HTR-8/SVneo (cell line): ENCODE measurements at places on chromosomes 6 and 20.

- peak; percentile 4 for DNase-seq
Measured at GRCh38 chr6:109093732-109094415, 772 bp downstream of the SESN1 start.

- no peak for DNase-seq
Measured at GRCh38 chr20:5748246-5748645, 2.0 kb upstream of the SHLD1 start.

DNA sequence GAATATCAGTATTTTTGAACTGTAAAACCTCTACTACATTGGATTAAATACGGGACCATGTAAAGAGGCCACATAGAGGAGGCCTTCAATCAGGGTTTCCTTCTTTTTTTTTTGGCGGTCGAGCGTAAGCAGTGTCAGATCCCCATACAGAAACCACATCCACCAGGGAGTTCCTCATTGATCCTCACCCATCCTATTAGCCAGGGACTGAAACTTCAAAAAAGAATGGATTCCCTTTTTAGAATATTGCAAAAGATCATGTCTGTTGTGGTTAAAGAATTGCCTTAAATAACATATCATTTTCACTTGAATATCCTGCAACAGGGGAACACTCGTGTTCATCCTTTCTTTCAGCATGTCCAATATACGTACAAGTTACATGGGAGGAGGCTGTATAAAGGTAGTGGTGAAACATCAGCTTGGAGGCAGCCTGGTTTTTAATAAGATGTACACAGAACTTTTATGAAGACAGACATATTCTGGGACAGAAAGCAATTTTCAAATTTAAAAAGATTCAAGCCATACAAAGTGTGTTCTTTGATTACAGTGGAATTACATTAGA lies 96.1 kb downstream of the PPP1R14C start:
- no peak for DNase-seq

- DNase-seq: no peak
Measured at GRCh38 chr20:21237956-21238799, 65.0 kb upstream of the XRN2 start.

DNA sequence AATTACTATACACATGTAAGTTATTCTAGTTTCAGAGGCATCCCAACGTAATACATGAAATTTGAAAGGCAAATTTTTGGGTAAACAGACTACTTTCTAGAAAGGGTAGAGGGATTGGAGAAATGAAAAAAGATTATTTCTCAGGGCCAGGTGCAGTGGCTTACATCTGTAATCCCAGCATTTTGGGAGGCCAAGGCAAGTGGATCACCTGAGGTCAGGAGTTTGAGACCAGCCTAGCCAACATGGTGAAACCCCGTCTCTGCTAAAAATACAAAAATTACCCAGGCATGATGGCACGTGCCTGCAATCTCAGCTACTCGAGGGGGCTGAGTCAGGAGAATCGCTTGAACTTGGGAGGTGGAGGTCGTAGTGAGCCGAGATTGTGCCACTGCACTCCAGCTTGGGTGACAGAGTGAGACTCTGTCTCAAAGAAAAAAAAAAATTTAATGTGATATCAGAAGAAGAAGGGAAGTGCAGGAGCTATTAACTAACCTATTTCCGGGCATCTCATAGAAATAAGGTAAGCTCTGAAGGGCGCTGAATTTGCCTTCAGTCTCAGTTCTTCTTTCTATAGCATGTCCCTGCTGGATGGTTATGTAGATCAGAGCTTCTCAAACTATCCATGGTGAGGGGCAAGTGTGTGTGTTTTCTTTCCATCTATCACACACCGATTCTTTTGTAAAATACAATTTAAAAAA lies 100.3 kb upstream of the MTHFD1L start:
- DNase-seq: no peak
